ENCODE measurements at places on chromosomes 5 and 9. TPM values are rescaled to one million over a fixed set of nuclear protein-coding genes. Genes with fewer than 3 reads are reported as not detected.

IFNA21 gene
- polyA plus RNA-seq: not detected

ROPN1L gene
- polyA plus RNA-seq: 9.1 TPM

DNA sequence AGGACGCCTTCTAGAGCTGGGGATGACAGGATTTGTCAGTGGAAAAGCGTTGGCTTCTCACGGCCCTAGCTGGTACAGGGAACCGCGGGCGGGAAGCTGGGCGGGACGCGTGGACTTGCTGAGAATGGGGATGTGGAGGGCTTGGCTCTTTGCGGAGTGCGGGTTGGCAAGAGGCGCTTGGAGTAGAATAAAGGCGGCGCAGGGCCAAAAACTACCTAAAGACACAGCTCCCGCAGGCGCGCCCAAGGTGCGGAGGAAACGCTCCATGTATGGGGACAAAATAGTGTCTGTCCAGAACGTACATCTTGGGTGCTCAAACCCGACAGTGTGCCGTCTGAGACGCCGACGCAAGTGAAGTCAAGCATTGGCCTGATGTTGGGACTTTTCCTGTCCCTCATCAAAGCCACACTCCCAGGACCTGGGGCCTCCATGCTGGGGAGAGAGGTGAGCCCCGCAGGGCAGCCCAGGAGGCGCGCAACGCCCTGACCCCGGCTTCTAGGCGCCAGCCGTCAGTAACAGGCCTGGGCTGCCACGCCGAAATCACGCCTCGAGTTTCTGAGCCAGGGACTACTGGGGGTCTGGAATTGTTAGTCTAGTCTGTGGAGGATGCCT, 1.6 kb upstream of the NKX2-5 start:
- peaks cover 13% of the 10 kb centered on the region for H3K4me1 ChIP-seq
- no peak overlapping the region for H3K27ac ChIP-seq
- no peaks in the 10 kb centered on the region for H3K36me3 ChIP-seq

DNA sequence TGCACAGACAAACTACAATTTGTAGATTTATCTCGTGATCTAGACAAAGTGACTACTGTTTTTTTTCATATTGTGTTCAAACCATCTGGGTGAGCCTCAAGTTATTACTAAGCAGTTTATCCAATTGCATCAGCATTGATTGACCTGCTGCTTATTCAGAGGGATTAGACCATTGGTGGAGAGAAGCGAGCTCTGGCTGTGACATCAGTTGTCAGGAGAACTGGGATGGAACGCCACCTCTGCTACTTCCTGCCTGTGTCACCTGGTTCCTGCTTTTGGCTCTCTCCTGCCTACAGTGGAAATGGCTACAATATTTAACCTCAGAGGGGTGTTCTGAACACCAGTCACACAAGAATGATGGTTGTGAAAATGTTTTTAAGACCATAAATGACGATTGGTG, 12.1 kb downstream of the NR4A3 start:
- no peak overlapping the region for H3K4me3 ChIP-seq
- peaks cover 12% of the 10 kb centered on the region for H3K27me3 ChIP-seq
- H3K4me1 ChIP-seq: peaks cover 6% of the 10 kb centered on the region
- H3K27ac ChIP-seq: no peak overlapping the region
- no peaks in the 10 kb centered on the region for H3K36me3 ChIP-seq

DNA sequence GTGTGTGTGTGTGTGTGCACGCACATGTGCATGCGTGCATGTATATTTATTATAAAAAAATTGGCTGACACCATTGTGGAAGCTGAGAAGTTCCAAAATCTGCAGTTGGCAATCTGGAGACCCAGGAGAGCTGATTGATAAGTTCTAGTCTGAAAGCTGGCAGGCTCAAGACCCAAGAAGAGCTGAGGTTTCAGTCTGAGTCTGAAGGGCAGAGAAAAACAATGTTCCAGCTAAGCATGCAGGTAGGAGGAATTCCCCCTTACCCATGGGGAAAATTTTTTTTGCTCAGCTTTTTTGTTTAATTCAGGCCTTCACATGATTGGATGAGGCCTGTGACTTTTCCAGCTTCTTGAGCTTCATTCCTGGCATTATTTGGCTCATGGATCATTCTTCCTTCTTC, 31.2 kb upstream of the ACTBL2 start:
- no peaks in the 10 kb centered on the region for H3K36me3 ChIP-seq
- no peak for DNase-seq
- H3K4me1 ChIP-seq: no peaks in the 10 kb centered on the region
- H3K4me3 ChIP-seq: no peak overlapping the region

- no peaks in the 10 kb centered on the region for H3K36me3 ChIP-seq
- H3K27me3 ChIP-seq: no peaks in the 10 kb centered on the region
- H3K4me3 ChIP-seq: no peak overlapping the region
- no peak for DNase-seq
- peaks cover under 1% of the 10 kb centered on the region for H3K4me1 ChIP-seq
- no peak overlapping the region for H3K27ac ChIP-seq
Observed at GRCh38 chr9:33230756-33231622, 9.0 kb upstream of the SPINK4 start.
